ENCODE measurements at places on chromosomes 11 and 22. TPM values are rescaled to one million over a fixed set of nuclear protein-coding genes. Genes with fewer than 3 reads are reported as not detected.

OR52A1 gene
- total RNA-seq, result not detected

CCDC88B gene
- total RNA-seq, result 115 TPM

TUBGCP6 gene
- 62.5 TPM for total RNA-seq

PKDREJ gene
- not detected for total RNA-seq

VSIG2 gene
- total RNA-seq, result 0.94 TPM

TTC36 gene
- total RNA-seq, result 0.55 TPM

OVCH2 gene
- total RNA-seq, result not detected

ACRV1 gene
- not detected for total RNA-seq

PPARA gene
- total RNA-seq, result 14.1 TPM

MS4A7 gene
- not detected for total RNA-seq

TOB2 gene
- 33.0 TPM for total RNA-seq

OR51B4 gene
- total RNA-seq, result not detected

ELFN2 gene
- total RNA-seq, result 0.53 TPM

LRRC4C gene
- total RNA-seq, result not detected

SELENOH gene
- total RNA-seq, result 246 TPM

PTPRCAP gene
- total RNA-seq, result 425 TPM

CHADL gene
- total RNA-seq, result 0.23 TPM

FIBIN gene
- not detected for total RNA-seq

C11orf52 gene
- total RNA-seq, result not detected
